Stomach (tissue), 19 donors: ENCODE measurements at places on chromosomes 3 and 15. TPM values are rescaled to one million over a fixed set of nuclear protein-coding genes. Genes with fewer than 3 reads are reported as not detected.

DNA sequence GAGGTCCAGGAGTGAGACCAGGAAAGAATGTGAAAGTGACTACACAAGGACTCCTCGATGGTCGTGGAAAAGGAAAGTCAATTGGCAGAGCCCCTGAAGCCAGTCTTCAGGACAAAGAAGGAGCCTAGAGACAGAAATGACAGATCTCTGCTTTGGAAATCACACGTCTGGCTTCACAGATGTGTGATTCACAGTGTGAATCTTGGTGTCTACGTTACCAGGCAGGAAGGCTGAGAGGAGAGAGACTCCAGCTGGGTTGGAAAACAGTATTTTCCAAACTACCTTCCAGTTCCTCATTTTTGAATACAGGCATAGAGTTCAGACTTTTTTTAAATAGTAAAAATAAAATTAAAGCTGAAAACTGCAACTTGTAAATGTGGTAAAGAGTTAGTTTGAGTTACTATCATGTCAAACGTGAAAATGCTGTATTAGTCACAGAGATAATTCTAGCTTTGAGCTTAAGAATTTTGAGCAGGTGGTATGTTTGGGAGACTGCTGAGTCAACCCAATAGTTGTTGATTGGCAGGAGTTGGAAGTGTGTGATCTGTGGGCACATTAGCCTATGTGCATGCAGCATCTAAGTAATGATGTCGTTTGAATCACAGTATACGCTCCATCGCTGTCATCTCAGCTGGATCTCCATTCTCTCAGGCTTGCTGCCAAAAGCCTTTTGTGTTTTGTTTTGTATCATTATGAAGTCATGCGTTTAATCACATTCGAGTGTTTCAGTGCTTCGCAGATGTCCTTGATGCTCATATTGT lies 6.0 kb downstream of the CCR2 start:
- DNase-seq: no peak

DNA sequence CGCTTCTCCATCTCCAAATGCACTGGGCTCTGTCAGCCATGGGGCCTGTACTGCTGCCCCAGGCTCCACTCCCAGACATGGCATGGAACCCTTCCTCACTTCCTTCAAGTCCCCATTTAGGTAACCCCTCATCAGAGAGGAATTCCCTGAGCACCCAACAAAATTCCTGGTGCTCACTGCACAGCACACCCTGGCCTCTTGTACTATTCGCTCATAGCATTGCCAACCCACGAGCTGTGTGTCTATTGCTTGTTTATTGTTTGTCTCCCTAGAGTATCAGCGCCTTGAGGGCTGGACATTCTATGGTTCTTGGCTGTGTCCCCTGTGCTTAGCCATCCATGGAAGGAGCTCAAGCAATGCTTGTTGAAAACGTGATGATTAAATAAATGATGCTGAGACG lies 46.1 kb upstream of the SLCO2A1 start:
- no peak for DNase-seq

DNA sequence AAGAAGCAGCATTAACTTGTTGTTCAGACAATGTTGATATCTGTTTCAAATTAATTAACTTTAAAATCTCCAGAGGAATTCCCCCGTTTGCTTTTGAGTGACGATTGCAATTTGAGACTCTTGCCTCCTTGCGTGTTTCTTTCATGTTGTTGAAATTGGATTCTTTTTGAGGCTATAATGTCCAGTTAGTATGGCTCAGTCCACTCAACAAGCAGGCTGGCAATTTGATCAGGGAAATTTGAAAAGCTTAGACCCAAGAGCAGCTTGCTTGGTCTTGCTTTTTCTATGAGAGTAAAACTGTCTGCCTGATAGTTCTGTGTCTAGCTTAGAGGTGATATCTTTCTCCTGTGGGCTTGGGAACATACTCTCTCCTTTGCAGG lies 2.0 kb downstream of the ARID3B start:
- no peak for DNase-seq

GRCh38 chr15:76139368-76140073 lies 79.7 kb downstream of the TMEM266 start:
- DNase-seq: peak; percentile 92

GRCh38 chr15:27482287-27482686 lies 511.3 kb downstream of the GABRG3 start:
- DNase-seq: no peak

DNA sequence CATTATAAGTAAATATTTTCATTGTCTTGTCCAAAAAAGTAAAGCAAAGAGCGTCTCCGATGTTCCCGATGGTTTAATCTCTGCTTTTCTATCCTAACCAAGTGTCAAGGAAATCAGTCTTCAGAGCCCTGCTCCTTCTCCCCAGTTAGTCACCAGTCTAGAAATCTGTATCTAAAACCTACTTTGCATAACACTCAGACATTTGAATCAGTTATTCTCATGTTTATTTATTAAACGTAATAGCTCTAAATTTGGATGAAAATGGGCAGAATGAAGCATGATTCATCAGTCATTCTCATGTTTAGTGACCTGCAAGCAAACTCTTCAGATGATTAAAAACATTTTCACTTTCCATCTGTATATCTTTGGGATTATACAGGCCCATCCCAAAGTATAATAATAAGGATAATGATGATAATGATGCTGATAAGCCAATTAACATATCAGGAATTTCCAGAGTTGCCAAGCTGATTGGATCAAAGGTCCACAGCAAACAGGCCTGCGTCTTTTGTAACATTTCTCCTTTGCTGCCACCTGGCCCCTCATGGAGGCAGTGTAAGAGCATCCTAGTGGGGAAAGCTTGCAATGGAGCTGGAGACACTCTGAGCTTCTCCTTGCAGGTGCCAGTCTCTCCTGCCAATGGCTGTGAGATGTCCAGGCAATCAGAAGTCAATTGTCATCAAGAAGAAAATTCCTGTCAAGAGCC lies 273.9 kb downstream of the IGSF11 start:
- no peak for DNase-seq

- DNase-seq: peak; percentile 30
These were observed 76.2 kb upstream of the TMEM108 start for GRCh38 chr3:132961991-132962390.

DNA sequence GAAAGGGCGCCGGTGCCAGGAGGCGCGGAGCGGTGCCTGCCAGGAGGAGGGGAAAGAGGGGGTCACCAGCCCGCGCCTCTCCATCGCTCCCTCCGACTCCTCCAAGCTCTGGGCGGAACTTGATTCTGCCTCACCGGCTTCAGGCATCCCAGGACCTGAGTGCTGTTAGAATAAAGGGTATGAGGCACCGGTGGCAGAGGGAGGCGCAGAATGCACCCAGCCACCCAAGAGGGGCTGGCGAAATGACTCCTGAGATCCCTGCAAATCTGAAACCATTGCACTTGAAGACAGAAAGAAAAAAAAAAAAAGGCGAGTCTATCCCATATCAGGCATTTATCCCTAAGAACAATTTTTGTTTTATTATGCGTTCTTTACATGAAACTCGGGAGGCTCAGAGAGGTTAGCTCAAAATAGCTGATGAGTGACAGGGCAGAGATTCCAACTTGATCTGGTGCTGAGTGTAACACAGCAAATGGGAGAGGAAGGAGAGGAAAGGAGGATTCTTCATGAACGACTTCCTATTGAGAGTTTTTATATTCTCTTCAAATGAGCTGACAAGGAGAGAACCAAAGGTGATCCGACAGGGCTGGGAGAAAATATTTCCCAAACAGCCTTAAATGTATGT lies 157.0 kb upstream of the FRMD4B start:
- no peak for DNase-seq

DNA sequence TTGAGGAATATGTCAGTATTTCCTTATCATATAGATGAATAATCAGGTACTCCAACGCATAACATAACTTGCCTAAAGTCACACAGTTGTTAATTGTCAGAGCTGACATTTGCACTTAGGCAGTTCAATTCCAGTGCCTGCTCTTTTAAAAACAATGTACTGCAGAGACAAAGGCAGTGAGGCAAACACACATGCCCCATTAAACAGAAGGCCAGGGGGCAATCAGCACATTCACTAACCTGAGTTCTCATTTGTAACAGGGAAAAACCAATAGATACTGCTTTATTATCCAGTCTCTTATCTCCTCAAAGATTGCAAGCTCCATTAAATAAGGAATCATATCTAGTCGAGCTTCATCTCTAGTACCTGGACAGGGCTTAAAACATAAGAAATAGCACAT lies 1017.4 kb downstream of the SQOR start:
- no peak for DNase-seq

- no peak for DNase-seq
These were observed 131.5 kb downstream of the TRIM42 start for GRCh38 chr3:140809316-140809715.

- no peak for DNase-seq
These were observed 784 bp upstream of the CISH start for GRCh38 chr3:50612234-50612882.

- DNase-seq: peak; percentile 50
These were observed 27.6 kb downstream of the C2CD4A start for GRCh38 chr15:62094388-62094787.

GRCh38 chr3:8406479-8406878 lies 95.1 kb upstream of the LMCD1 start:
- DNase-seq: no peak

- no peak for DNase-seq
These were observed 15.3 kb upstream of the BHLHE40 start for GRCh38 chr3:4963669-4964570.

DNA sequence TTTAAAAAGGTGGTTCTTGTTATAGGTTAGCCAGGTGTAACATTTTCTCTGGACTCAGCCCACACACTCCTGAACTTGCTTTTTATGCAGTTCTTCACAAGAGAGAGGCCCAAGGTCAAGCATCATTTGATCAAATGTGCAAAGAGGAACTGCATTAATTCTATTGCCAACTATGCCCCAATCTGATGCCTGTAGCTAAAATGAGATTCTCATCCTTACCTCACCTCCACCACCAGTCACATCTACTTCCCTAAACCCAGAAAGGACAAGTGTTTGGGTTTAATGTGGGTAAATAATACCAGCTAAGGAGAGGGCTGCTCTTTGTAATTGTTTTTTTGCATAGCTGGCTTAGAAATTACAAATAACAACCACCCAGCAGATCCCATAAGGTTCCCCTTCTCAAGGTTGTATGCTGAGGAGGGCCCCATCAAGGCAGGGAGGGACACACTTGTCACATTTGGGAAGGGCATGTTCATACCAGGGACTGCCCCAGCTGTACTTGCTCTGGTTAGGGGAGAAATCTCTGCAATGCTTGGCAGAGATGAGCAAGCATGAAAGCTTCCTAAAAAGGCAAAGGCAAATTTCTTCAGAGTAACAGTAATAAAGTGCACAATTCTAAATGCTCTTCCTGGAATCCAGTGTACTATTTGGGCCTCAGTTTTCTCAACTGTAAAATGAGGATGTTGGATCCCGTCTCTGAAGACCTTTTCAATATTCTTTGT lies 76.2 kb downstream of the TGFBR2 start:
- no peak for DNase-seq

DNA sequence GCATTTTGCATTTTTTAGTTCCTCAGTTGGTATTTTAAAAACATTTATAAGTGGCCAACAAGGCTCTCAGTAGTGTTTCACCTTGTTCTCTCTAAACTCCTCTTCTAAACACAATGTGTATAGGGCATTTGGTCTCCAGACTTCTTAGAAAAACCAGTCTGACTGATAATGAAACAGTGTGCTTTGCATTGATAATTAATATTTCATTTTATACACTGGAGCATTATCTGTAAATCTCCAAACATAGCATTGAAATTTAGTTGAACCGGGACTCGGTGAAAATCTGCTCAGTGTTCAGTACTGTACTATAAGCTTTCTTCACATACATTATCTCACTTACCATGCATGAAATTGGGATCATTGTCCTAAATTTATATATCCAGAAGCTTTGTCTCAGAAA lies 53.6 kb downstream of the SETD5 start:
- no peak for DNase-seq

GRCh38 chr15:81280696-81281455 lies 43.1 kb downstream of the STARD5 start:
- DNase-seq: no peak

- DNase-seq: no peak
These were observed 37.8 kb downstream of the SLC27A2 start for GRCh38 chr15:50219820-50220219.

- no peak for DNase-seq
These were observed 80.6 kb upstream of the BHLHE40 start for GRCh38 chr3:4898454-4899313.

GRCh38 chr15:65082303-65082953 lies 5.9 kb downstream of the KBTBD13 start:
- peak; percentile 62 for DNase-seq

DNA sequence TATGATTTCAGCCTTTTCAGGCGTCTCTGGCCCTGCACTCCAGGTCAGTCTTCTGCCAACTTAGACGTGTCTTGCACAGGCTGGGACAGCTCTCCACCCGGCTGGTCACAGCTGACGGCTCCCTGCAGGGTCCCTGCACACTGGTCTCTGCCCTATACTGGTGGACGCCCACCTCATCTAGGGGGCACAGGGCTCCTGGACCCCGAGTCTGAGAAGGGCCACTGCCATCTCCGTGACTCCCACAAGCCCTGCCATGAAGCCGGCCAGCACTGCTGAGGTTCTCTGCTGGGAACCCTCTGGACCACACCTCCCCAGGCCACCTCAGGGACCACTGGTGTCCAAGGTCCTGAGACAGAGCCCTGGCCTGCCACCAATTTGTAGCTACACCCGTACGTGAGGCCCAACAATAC lies 40.5 kb downstream of the CYFIP1 start:
- DNase-seq: no peak

DNA sequence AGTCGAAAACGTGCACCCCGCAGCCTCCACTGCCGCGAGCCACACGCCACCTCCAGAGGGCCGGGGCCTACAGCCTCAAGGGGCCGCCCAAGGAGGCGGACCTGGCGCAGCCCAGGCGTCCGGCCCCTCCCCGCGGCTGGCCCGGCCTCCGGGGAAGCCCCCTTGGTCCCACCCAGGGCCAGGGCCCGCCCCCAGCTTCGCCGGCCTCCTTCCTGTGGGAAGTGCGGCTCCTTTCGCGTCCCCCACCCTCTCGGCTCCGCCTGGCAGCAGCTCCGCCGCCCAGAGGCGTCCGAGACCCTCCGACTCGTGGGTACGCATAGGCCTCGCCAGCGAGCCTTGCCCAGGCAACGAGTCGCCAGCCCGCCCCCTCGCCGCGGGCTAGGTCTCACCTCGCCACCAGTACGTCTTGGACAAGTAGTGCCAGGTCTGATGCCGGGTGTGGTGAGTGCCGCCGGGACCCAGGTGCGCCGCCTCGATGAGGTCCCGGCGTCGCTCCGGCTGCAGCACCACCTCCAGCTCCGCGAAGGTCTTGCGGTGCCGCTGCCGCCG lies 642 bp downstream of the ZBTB11 start:
- peak; percentile 99 for DNase-seq

- no peak for DNase-seq
These were observed 189.1 kb downstream of the GOLGA6L6 start for GRCh38 chr15:20352241-20353200.

DNA sequence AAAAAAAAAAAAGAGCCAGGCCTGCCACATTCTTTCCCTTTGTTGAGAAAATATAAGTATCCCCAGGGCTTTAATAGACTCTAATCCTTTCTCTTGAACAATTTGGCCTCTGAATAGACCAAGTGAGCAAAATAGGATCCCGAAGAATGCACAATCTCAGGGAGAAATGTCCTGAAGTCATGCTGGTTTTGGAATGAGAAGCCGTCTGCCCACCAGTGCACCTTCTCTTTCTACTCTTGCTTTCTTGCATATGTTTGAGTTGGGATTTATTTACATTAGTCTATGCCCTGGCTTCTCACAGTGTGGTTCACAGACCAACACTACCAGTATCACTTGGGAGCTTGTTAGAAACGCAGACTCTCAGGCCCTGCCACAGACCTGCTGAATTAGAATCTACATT lies 153.0 kb downstream of the ZNF621 start:
- DNase-seq: no peak

- DNase-seq: peak; percentile 8
These were observed 132.5 kb downstream of the APBA2 start for GRCh38 chr15:29018120-29018805.

Gene PRR23B
- total RNA-seq: not detected

Gene UROC1
- not detected for total RNA-seq

Gene FRMD5
- total RNA-seq: 5.5 TPM

Gene C3orf85
- total RNA-seq: not detected

Gene TRMT10C
- total RNA-seq: 31.6 TPM
